Stimulated activated CD4-positive, alpha-beta T cell treated with anti-CD3 and anti-CD28 coated beads, Interleukin-1b, Interleukin-23, amount 100 ng/mL, for 1 hour (primary cell): ENCODE measurements at places on chromosomes 12 and 14.

DNA sequence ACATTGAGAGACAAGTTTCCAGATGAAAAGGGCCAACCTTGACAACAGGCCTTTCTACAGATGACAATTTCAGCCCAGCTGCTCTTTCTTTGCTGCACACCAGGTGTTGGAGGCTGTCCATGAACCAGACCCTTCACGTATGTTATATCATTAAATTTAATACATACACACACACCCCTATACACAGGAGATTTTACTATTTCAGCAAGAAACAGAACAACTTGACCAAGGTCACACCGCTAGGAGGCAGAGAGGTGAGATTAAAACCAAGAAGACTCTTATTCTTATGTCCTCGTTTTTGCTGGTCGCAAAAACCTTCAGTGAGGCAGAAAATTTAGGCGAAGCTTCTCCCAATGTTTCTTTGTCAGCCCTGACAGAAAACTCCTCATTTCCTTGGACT, 1585.9 kb downstream of the AACS start:
- DNase-seq, result no peak

DNA sequence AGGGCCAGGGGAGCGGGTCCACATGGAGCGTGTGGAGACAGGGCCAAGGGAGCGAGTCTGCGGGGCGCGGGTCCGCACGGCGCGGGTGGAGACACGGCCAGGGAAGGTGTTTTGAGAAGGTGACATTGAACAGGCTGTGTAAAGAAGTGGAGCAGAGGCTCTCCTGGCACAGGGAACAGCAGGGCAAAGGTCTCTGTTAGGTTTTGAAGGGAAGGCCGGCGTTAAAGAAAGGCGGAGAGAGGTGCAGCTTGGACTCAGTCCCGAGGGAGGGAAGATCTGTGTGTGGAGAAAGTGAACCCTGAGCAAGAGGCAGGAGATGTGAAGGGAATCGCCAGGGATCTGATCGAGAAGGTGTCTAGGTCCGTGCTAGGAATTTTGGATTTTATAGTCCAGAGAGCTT, 1.8 kb downstream of the PXMP2 start:
- no peak for DNase-seq

DNA sequence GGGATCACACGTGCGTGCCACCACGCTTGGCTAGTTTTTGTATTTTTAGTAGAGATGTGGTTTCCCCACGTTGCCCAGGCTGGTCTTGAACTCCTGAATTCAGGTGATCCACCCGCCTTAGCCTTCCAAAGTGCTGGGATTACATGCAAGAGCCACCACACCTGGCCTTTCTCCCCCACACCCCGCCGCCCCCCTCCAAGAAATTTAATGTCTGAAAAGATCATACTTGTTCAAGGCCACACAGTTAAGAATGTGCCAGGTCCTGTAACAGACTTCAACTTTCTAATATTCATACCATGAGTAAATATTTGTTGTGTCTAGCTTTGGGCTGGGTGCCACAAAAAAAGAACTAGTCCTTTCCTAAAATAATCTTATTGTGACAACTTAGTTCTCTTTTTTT, 9.1 kb downstream of the GATC start:
- DNase-seq, result no peak

DNA sequence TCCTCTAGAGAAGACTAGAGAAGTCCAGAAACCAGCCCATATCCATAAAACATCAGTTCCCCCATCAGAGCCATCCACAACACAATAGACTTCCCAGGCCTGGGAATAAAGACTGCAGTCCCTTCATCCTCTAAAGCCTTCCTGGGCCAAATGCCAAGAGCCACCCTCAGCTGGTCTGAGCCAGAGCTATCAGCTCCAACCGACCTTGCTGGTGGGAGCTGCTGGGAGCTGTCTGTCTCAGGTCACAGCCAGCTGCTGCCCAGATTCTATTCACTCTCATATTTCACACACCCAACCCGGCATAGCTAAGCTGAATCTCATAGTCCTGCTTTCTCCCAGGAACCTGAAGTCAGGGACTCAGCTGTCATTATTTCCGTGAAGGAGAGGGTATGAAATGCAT, 10.9 kb upstream of the TFCP2 start:
- no peak for DNase-seq

DNA sequence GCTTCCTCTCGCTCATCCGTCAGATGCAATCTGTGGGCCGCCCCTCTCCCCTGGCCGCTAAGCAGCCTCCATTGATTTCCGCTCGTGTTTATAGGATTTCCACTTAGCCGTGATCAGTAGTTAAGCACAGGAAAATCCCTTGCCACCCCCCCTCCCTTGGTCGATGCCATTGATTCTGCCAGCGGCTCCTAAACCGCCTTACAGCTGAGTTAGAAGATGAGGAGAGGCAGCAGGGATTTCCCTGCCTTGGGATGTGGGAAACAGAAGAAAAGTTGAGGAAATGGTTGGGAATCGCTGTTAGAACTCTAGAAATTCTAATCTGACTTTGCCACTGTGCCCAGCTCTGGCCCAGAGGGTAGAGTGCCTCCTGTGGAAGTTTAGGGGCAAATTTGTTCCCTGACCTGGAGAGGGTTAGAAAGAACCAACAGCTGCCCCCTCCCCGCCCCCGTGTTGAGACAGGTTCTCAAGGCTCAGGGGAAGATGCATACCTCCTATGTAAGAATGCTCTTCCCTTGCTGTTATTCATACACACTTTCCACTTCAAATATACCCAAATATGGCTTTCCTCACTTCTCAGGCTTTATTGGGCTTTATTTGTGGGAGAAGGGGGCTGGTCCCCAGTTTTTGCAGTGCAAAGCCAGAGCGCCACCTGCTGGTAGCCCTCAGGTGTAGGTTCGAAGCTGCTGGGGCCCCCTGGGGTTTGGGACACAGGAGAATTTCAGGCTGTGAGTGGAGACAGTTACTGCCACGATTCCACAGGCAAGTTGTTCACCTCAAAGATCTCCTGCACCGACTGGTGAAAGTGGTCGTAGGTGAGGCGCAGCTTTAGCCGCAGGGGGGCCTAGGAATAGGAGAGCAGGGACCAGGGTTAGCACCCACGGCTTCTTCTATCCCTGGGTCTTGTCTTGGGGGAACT, 3.2 kb downstream of the THTPA start:
- DNase-seq, result peak; percentile 50

- DNase-seq, result no peak
Measured at GRCh38 chr12:132804426-132804861, 24.2 kb downstream of the GOLGA3 start.

- DNase-seq, result no peak
Measured at GRCh38 chr14:87449016-87449415, 544.0 kb downstream of the GALC start.

DNA sequence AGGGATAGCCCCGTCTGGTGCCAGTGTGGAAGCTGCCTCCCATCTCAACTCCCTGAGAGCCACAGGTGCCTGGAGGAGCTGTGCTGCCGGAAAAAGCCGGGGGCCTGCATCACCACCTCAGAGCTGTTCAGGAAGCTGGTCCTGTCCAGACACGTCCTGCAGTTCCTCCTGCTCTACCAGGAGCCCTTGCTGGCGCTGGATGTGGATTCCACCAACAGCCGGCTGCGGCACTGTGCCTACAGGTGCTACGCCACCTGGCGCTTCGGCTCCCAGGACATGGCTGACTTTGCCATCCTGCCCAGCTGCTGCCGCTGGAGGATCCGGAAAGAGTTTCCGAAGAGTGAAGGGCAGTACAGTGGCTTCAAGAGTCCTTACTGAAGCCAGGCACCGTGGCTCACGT, 25.5 kb upstream of the P2RX4 start:
- no peak for DNase-seq

DNA sequence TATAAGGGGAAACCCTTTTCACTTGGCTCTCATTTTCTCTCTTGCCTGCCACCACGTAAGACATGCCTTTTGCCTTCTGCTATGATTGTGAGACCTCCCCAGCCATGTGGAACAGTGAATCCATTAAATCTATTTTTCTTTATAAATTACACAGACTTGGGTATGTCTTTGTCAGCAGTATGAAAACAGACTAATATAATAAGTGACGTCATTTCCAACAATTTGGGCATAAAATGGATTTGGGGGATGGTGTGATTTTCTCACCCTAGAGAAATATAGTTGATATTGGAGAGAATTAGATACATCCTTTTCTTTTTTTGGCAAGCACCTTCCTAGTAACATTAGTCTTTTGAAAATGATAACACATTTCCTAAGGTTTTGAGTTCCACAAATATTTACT, 490.5 kb downstream of the TMEM132D start:
- DNase-seq, result no peak

GRCh38 chr14:104576970-104577332, 2.6 kb upstream of the C14orf180 start:
- no peak for DNase-seq

- no peak for DNase-seq
Measured at GRCh38 chr12:105822131-105823105, 316.3 kb downstream of the NUAK1 start.

- DNase-seq, result no peak
Measured at GRCh38 chr12:125453751-125454150, 388.5 kb downstream of the AACS start.

DNA sequence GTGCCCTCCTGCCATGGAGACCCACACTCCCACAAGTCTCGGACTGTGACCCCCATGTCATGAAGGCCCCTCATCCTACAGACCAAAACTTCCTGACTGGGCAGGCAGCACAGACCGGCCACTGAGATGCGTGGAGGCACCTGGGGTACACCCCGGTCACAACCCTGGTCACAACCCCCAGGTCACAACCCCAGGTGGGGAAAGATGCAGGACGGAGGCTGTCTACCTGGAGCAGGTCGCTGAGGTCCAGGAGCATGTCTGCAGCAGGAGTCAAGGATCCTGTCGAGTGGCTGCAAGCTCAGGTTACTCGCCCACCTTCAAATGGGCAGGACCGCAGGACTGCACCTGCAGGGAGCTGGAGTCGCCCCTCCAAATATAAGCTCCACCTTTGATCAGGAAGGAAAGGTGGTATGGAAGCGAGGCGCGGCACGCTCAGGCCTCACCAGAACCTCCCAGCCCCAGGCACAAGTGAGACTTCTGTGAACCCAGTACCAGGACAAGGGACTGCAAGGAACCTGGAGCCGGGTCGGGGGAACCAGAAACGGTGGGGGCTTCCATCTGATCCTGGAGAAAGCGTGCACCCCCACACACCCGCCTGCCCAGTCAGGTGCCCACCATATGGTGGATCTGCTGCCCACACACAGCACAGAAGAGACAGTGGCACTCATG, 8.1 kb downstream of the BTBD6 start:
- DNase-seq, result no peak

- no peak for DNase-seq
Measured at GRCh38 chr14:22185191-22185590, 403.8 kb downstream of the DAD1 start.

- no peak for DNase-seq
Measured at GRCh38 chr14:23361320-23361719, 3.7 kb downstream of the EFS start.

- no peak for DNase-seq
Measured at GRCh38 chr14:75292886-75293285, 14.3 kb downstream of the FOS start.

DNA sequence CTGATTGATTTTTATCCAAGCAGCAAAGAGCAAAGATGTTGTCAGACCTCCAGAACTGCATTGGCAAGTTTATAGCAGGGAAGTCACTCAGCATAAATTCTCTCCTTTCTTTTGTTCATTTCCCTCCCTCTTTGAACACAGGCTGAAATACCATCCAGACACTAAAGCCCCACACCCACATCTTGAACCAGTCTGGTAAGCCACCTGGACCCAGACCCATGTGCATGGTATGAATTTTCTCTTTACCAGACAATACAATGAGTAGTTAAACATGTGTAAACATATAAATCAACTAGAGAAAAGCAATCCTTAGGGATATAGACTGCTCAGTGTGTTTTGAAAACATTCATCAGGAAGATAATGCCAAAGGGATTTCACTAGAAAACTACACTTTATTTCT, 488.3 kb upstream of the FLRT2 start:
- no peak for DNase-seq

DNA sequence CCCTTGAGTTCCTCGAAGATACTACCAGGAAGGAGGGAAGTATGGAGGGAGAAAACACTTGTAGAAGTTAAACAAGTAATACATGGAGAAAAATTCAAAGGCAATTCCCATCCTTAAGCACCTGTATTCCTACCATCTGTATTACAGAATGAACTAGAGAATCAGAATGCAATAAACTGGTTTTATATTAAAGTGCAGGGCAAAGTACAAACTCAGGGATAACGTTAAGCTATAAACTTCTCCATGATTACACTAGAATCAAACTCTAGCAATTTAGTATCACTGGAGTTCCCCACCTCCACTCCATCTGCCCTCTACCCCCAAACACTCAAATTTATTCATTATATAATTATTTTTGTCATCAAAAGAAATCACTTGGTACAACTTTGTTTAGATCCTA, 13.1 kb downstream of the PAWR start:
- no peak for DNase-seq

- no peak for DNase-seq
Measured at GRCh38 chr12:98371419-98371818, 144.0 kb upstream of the TMPO start.

DNA sequence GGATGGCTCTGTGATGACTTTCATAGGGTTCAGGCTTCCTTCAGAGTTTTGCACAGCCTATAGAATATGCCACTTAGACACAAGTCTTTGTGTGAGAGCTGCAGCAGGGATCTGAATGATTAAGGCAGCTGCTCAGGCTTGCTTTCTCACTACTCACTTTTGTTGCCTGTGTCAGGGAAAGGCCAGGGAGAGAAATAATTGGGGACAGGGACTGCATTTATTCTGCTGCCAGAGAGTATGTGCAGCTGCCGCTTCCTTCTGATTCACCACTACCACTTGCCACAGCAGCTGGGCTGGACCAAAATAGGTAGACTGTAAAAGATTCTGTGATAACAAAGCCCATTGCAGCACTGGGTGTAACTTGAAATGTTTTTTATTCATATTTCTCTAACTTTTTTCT, 49.7 kb downstream of the TRMT5 start:
- no peak for DNase-seq

DNA sequence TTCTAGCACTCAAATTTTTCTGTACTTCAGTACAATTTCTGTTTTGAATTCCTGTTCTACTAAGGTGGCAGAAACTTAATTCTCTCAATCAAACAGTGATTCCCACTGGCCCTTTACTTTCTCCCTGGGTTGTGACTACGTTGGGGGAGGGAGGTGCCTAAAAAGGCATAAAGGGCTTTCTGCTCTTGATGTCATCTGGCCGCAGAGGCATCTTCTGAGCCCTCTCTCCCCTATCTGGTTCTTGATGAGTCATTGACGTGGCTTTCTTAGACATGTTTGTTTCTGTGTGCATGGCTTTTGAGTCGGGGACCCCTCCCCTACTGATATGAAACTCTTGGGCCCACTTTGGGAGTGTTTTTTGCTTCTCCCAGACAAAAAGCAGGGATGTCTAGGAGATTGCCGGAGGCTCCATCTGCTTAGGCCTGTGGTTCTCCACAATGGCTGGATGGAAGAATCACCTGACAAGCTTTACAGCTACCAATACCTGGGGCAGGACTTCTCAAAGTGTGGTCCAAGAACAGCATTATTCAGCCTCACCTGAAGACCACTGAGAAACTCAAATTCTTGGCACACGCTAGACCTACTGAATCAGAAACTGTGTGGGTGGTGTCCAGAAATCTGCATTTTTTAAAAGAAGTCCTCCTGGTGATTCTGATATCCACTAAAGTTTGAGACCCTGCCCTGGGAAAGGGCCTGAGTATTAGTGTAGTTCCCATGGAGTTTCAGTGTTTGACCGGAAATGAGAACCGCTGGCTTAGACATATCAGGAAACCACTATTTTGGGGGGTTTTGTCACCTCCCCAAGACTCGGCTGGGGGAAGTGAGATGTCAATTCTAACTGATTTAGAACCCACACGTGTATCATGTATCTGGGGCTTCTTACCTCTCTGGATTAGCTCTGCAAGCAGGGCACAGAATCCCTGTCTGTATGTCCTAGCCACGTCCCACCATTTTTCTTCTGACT, 395.7 kb upstream of the PDE3A start:
- no peak for DNase-seq
